Hematopoietic multipotent progenitor cell (in vitro differentiated cells): ENCODE measurements at places on chromosomes 6 and 20. TPM values are rescaled to one million over a fixed set of nuclear protein-coding genes. Genes with fewer than 3 reads are reported as not detected.

Gene SEMG1
- not detected for total RNA-seq

- no peak for DNase-seq
These were observed 17.6 kb downstream of the TMEM74B start for GRCh38 chr20:1166948-1167720.

Gene CRISP3
- under 0.01 TPM for total RNA-seq

Gene MYO6
- under 0.01 TPM for total RNA-seq

DNA sequence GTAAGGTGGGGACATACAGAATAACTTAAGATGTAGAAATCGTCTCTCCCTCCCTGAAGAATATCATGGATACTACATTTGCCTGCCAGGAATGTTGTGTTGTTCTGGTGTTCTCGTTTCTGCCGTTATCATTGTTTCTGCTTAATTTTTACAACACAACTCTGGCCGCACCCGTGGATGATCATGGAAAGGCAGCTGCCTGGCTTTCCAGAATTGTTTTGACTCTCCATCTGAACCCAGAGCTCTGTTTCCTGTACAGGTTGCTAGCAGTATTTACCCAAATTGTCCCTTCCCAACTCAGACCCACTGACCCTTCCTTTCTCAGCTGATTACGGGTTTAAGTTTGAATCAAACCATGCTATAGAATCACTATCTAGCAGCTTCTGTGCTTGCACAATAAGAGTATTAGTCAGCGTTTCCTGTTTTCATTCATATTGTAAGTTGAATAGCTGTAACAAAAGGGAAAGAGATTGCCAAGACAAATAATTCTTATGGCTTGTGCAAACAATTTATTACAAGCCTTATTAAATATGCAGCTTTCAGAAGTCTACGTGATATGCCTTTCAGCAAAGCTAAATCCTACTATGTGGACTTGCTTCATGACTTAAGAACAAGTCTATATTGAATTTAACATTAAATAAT is 139.0 kb downstream of the MTHFD1L start:
- DNase-seq: peak; percentile 59

GRCh38 chr6:138499303-138500018 is at the start of gene NHSL1:
TSS of gene NHSL1 (minus strand) at chr6:138499494. CDS start at chr6:138499290, 204 bp downstream.
- DNase-seq: peak; percentile 51

GRCh38 chr20:1761116-1761515 is 103.5 kb upstream of the SIRPG start:
- DNase-seq: no peak

GRCh38 chr6:25026723-25027122 is 91.0 kb upstream of the RIPOR2 start:
- no peak for DNase-seq

Gene RHAG
- 3.5 TPM for total RNA-seq

DNA sequence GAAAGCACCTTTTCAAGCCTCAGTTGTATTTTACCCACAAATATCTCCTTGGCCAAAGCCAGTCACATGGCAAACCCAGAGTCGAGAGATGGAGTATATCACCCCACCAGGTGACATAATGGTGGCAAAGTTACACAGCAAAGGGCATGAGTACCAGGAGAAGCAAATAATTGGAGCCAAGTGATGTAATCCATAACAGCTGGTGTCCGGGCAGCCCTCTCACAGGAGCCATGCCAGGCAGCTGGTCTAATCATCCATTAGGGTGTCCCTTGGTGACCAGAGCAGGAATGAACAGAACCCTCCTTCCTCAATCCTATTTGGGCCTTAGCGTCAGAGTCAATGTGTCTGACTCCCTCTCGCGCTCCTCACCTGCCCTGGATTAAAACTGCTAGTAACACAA is 272.1 kb downstream of the LRFN2 start:
- DNase-seq: no peak

GRCh38 chr6:141364232-141364631 is 768.5 kb upstream of the GJE1 start:
- DNase-seq: no peak

DNA sequence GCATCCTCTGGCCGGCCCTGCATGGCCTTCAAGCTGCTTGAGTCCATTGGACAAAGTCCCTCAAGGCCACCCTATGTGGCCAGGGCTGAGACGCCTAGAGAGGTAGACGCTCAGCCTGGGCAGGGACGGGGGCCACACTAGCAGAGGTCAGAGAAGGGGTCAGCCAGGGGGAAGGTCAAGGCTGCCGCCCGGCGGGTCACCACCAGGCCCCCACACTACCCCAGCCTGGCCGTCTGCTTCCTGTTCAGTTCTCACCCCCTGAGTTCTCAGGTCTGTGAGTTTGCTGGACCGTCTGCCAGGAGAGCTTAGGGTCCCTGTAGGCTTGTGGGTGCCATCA is 37.3 kb downstream of the NTSR1 start:
- no peak for DNase-seq

- no peak for DNase-seq
These were observed 522.7 kb upstream of the CDH4 start for GRCh38 chr20:60729135-60729900.
